Activated CD4-positive, alpha-beta T cell treated with anti-CD3 and anti-CD28 coated beads, Interleukin-2, amount 50 U/mL, for 24 hours (primary cell): ENCODE measurements at places on chromosomes 7 and 10.
A peak's percentile ranks its signal among the peaks of the same experiment; 100 is the strongest.

DNA sequence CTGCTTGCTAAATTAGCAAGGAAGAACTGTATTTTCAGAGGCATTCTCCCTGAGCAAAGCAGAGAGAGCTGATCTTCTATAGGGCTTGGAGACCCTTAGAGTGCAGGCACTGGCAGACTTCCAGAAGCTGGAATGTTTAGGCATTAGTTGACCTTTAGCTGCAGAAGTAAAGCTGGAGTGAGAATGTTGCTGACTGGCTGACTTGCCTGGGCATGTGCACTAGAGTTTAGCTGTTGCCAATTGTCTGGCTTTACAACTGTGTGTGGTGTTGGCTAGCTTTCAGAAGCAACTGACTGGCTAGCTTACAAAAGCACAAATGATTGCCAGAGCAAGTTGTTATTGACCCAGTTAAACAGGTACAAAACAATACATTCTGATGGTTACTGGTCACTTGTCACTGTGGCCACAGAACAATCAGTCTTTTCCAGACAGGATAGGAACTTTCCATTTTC is 25.1 kb downstream of the FAM13C start:
- no peak for DNase-seq

DNA sequence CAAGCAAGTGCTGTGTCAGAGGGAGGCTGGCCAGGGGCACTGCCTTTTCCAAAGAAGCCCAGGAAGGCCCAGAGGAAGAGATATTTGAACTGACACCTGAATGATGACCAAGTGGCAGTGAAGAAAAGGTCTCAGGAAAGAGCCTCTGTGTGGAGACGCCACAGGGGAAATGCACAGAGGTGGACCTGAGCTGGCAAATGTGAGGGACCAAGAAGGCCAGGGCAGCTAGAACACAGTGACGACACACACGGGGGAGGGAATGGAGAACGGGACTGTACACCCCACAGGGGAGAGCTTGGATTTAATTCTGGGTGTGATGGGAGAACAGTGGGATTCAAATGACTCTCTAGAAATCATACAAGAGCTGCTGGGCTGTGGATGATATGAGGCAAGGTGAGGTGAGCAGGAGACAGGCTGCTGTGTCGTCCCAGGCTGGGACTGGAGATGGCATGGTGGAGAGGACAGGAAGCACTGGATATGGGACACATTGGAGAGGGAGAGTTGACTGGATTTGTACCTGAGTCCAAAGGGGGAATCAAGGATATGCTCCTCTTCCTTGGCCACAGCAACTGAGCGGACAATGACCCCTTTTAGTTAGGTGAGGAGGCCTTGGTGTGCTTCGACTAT is 84.2 kb upstream of the DDC start:
- no peak for DNase-seq

DNA sequence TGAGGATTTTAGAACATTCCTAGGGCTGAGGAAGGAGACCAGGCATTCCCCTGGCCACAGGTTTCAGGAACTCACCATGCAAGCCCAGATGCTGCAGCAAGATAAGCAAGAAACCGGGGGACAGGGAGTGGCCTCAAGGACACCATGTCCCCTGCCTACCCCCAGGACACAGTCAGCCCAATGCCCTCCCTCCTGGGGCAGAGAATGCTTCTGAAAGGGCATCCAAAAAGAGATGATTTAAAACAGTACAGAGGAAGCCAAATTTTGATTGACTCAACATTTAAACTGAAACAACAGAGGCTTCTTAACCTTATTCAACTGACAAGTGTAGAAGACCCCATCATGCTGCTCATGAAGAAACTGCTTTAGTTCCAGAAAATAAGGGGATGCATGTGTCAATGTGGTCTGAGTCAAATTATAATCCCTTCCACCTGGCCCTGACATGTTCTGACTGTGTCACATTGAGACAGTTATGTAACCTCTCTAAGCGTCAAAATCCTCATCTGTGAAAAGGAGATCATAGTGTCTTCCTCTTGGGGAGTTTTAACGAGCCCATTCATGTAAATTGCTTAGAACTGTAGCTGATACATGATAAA is 60.0 kb downstream of the ICA1 start:
- no peak for DNase-seq

GRCh38 chr10:70578371-70578947 is 24.1 kb downstream of the PRF1 start:
- peak; percentile 68 for DNase-seq

DNA sequence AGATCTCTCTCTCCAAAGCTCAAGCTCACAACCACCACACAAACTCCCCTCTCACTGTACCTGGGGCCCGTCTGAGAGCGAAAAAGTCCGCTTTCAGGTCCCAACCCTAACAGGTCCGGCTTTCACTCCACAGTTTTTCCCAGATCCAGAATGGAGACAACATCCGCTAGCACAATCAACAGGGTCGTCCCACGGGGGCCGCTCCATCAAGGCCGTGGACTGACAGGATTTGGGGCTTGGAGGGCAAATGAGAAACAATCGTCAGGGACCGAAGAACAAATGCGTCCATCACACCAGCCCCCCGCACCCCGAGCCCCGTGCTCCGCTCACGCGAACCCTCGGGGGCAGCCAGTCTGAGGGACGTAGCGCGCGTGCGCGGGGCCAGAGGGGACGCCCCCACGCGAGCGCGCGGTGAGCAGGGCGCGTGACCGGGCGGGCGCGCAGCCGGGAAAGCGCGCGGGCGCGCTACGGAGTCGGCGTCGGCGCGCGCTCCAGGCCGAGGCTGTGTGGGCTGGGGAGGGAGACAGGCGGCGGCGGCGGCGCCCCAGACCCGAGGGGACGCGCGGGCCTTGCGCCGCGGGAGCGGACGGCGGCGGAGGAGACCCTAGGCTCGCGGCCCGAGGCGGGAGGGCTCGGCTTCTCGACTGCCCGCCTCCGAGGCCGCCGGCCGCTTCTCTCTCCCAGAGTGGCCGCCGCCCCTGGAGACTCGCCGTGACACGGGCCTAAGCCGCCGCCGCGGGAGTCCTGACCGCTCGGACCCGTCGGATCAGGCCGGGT is at the start of gene SLK:
Gene SLK, plus strand, starts transcription at position 470 of the 777 bp plus-strand sequence. CDS start 606 bp downstream, outside the sequence.
- DNase-seq: peak; percentile 70

DNA sequence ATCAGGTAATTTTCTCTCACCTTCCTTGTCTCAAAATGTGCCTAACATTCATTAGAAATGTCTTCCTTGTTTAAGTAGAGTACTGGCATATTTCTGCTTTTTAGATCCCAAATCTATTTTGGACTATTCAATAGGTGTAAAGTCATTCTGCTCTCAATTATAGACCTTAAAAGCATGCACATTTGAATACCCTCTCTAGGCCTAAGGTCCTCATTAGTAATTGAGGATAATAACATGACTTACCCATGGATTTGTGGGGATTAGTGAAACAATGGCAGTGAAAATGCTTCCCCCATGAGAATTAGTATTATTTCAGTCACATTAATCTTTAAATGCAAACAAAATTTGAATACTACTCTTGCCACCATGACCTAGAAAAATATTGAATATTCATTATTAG is 1073.0 kb upstream of the CELF2 start:
- no peak for DNase-seq

DNA sequence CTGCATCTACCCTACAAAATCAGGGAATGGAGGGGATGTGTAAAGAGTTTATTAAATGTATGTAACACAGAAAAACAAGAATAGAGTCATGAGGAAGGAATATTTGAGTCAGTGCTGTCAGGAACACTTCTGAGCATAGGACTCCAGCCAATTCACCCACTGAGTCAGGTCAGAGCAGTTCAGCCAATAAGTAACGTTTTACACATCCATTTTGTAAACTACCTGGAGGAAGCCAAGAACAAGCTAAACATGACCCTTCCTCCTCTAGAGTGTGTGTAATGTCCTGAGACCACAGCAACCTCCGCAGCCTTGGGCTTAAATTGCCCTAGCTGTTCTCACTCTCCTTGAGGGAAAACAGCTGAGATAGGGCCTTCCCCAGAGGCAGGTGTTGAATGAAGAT is 691.5 kb upstream of the LRRN3 start:
- DNase-seq: no peak
